ENCODE measurements at places on chromosomes 4 and X.
A peak's percentile ranks its signal among the peaks of the same experiment; 100 is the strongest.

DNA sequence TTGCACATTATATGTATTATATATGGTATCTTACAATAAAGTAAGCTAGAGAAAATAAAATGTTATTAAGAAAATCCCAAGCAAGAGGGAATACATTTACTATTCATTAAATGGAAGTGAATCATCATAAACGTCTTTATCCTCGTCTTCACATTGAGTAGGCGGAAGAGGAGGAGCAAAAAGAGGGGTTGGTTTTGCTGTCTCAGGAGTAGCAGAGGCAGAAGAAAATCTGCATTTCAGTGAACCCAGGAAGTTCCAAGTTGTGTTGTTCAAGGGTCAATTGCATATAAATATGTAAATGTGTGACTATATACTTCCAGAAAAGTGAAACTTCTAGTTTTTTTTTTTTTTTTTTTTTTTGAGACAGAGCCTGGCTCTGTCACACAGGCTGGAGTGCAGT lies 301.4 kb downstream of the TMA16 start:
- DNase-seq = no peak

DNA sequence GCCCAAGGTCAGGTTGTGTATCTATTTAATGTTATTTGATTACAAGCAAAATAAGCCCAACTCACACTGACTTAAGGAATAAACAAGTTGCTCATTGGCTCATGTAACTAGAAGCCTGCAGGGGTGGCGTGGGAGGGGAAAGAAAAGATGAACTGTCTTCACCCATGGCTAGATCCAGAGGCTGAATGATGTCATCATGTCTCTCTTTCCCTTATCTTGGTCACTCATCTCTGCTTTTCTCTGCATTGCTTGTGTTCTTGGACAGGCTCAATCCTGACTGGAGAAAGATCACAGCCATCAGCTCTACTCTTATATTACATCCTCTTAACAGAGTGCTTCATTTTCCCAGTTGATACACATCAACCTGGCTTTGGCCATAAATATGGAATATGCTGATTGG lies 290.0 kb upstream of the DIAPH2 start:
- no peak for DNase-seq

GRCh38 chr4:83221897-83222441 lies 62.6 kb downstream of the COQ2 start:
- DNase-seq = no peak

GRCh38 chr4:151786158-151786495 lies 25.3 kb upstream of the GATB start:
- no peak for DNase-seq

GRCh38 chrX:110026099-110026844 lies 23.4 kb downstream of the TMEM164 start:
- no peak for DNase-seq

DNA sequence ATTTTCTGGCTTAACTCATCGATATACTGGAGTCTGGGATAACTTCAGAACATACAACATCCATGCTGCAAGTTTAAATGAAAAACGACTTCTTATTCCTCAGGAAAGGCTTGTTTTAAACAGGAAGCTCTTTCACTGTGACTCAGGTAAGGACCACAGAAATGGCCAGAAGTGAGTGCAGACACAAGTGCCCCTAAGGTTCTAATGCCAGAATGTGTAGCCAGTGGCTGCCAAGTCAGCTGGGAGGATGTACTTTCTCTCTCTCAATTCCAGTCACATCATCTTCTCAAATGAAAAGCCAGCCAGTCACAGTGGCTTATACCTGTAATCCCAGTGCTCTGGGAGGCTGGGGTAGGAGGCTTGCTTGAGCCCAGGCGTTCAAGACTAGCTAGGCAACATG lies 144.6 kb downstream of the SH3KBP1 start:
- DNase-seq = no peak

DNA sequence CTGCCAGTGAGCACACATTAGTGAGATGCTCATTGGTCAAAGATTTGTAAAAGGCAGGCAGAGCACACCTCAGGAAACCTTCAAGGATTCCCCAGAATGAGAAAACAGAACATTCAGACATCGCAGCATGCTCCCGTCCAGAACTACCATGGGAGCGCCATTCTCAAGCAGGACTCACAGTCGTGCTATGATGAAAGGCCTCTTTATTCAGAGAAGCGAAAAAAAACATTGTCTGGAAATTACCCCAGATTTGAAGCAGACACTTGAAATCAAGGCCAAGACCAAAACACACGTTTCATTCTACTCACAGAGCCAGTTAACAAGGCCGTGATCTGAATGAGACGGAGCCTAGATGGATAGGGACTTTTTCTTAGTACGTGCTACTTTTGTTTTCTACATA lies 961.8 kb upstream of the TENM3 start:
- no peak for DNase-seq

GRCh38 chr4:46922205-46922604 lies 13.2 kb upstream of the COX7B2 start:
- no peak for DNase-seq

- DNase-seq = no peak
Measured at GRCh38 chrX:19179389-19179788, 57.1 kb upstream of the ADGRG2 start.

DNA sequence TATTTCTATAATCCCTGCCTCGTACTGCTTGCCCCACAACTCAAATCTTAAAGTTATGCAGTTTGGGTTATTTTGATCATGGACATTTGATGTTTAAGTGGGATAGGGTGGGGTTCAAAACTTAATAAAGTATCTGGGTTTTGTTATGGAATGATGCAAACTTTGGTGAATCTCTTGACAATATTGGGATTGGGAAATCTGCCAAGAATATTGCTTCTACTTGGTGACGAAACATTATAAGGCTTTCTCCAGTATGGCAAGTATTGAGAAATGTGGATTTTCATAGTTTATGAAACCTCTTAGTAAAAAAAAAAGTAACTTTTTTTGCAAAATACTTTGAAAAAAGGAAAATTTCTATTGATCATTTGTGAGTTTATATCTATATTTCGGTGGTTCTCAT lies 130.8 kb upstream of the SFRP2 start:
- no peak for DNase-seq

- DNase-seq = no peak
Measured at GRCh38 chr4:42330002-42330592, 67.2 kb upstream of the SHISA3 start.

DNA sequence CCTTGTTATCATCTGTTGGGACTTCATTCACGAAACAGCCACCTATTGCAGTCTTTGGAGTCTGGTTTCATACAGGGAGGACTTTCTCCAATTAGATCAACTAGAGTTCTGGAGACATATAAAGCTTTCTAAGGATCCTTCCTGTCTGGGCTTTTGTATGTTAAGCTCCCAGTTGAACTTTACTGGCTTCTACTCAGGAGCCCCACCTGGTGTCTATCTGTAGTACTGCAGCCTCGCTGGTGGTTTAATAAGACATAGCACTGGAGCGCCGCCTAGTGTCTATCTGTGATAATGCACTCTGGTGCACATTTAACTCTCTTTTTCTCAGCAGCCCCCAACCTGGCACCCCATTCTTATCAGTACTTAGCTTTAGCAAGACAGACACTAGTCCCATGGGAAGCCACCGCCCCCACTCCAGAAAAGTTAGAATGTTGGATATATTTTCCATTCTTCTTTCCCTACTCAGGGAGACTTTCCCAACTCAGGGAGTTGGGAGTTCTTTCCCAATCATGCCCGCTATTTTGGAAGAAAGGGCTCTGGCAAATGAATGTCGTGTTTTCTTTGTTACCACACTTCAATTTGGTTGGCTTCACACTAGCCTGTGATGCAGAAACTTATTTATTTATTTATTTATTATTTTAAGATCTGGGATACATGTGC lies 36.9 kb upstream of the SYTL4 start:
- DNase-seq = peak; percentile 62

- DNase-seq = no peak
Measured at GRCh38 chrX:123330229-123330942, 146.3 kb downstream of the GRIA3 start.

DNA sequence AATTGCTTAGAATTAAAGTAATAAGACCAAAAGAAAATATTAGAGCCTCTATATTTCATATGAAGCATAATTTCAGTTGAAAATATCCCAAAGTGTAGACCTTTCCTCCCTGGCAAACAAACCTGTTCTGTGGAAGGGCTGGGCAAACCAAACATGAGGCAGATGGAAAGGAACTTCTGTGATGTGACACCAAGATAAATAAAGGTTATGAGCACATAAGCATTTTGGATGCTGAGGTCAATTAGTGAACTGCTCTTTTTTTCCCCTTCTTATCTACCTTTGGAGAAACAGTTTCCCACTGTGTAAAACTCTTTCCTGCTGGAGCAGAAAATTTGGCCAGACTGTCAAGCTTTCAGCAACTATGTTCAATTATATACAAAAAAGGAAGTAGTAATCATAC lies 109.6 kb upstream of the STIM2 start:
- DNase-seq = no peak

DNA sequence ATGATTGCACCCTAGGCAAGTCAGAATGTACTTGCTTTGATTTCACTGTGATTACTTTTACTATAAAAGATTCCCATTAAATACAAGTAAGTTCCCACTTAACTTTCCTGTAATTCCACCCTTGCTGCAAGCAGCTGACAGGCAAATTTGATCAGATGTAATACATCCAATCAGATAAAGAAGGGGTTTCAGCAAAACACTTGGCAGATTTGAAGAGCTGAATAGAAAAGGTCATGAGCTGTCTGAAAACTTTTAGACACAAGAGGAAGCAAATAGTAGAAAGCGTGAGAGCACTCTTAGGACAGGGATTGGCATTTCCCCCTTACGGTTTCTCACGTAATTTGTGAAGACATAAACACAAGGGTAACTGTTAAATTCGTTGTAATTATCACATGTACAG lies 22.8 kb downstream of the HSD17B13 start:
- DNase-seq = no peak

Data from activated T-cell treated with anti-CD3 and anti-CD28 coated beads for 48 hours (primary cell).